ENCODE measurements at places on chromosomes 3 and 15. TPM values are rescaled to one million over a fixed set of nuclear protein-coding genes. Genes with fewer than 3 reads are reported as not detected.

DNA sequence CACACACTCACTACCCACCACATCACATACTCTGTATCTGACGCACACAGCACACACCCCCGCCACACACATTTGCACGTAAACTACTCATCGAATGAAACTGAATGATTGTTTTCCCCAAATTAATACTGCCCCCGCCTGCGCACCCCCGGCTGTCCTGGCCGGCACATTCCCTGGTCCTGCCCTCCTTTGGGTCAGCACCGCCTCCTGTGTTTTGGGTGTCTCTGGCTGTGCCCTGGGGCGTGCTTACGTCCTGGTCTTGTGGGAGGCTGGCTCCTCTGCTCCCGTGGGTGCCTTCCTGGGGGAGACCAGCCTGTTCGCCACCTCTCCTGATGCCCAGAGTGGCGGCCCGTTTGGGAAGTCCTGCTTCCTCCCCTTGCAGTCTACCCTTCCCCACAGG is 30.2 kb downstream of the APBA2 start:
- DNase-seq: no peak

GRCh38 chr15:69523010-69524001 is 70.7 kb downstream of the RPLP1 start:
- peak; percentile 83 for DNase-seq

GRCh38 chr3:29373131-29373680 is 92.3 kb downstream of the RBMS3 start:
- peak; percentile 68 for DNase-seq

- no peak for DNase-seq
Observed at GRCh38 chr15:63349621-63350020, 32.0 kb downstream of the CA12 start.

DNA sequence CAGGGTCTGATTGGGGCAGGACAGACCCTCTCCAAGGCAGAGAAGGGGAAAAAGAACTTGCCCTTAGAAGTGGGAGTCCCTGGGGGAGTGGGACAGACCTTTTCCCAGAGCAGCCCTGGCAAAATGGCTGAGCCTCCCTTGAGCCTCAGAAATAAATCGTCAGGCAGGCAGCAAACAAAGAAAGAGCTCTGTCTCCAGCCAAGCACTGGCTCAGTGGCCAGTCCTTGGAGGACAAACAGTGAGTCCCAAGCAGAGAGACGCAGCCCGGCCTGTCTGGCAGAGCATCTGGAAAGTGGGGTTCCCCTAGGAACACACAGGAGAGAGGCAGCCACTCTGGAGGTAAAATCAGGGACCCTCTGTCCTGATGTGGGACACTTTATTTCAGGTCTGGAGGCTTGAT is 1.8 kb downstream of the SLC6A1 start:
- DNase-seq: no peak

GRCh38 chr15:98330692-98331435 is 317.5 kb upstream of the IGF1R start:
- no peak for DNase-seq

DNA sequence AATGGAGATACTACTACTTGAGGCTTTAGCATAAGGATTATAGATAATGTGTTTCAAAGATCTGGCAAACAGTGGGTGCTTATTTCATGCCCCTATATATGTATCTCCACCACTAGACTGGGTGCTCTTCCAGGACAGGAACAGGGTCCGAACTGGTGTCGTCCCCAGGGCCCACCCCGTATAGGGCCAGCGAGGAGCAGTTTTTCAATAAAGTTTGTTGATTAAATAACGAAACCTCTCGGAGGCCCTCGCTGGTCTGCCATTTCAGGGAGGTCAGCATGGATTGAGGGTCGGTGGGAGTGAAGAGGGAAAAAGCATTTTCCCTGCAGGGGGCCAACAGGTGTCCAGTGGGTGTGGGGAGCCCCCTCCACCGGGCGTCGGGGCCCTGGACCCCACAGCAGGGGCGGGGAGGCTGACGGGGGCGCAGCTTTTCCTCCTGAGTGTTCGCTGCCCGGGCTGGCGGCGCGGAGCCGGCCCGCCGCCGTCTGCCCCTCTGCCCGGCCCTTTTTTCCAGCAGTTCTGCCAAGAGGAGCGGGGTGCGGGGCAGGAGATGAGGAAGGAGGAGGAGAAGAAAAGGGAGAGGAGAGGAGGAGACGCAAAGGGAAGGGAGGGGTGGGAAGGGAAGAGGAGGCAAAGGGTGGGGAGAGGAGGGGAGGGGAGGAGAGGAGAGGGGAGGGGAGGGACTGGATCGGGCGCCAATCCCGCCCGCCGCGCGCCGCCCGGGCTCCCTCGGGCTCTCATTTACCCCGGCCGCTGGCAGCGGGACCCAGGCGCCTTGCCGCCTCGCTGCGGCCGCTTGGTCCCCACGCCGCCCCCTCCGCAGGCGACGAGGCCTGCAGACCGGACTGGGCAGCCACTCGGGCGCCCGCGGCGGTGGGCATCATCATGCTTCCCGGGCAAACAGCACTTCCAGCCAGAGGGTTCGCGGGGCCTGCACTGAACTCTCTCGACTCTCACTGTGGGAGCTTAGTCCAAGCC is 66.3 kb downstream of the ISG20 start:
- peak; percentile 11 for DNase-seq

- DNase-seq: peak; percentile 45
Observed at GRCh38 chr3:12752809-12753208, 6.2 kb downstream of the TMEM40 start.

GRCh38 chr3:17301271-17301670 is 416.5 kb downstream of the PLCL2 start:
- peak; percentile 15 for DNase-seq

DNA sequence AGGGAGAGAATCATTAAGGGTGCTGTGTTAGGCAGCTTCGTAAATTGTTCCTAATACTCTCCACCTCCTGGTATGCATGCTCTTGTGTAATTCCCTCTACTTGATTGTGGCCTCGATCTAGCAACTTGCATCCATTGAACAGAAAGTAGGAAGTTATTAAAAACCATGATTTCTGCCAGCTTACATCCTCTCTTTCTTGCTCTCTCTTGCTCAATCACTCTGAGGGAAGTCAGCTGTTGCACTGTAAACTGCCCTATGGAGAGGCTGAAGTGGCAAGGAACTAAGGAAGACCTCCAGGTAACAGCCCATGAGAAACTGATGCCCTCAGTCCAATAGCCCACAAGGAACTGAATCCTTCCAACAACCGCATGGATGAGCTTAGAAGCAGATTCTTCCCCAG is 92.6 kb downstream of the ERC2 start:
- DNase-seq: no peak

DNA sequence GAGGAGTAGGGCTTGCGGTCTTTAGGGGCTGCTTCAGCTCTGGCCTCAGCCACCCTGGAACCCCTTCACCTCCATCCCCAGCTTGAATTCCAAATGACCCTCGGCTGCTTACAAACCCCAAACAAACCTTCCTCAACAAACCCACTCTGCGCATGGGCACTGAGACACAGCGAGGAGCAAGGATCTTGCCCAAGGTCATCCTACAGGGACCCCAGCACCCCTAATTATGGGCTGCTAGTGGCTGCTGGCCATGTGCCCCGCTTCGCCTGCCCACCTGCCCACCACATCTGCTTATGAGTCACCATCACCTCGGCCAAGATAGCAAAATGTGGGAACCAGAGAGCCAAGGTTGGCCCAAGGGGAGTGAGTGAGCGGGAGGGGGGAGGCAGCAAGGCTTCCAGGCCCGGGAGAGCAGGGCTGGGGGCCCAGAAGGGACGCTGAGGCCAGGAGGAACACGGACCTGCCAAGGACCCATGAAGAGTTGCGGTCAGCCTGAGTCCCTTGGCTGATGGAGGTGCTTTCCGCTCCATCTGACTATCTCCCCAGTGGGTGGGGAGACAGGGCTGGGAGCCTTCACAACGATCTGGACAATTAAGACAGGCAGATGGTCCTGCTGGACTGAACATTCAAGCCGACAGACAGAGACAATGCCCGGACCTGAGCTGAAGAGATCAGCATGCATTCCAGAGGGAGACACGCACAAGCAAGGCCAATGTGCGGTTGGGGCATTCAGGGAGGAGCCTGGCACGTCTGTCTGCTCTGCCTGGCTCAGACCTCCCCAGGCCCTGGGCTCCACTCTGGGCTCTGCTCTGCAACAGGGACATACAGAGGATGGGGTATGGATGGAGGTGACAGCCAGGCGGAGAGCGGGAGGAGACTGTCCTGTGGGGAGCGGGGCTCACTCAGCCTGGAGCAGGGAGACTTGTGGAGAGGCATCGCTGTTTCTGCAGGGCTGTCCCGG is 10.8 kb upstream of the GRIP2 start:
- peak; percentile 38 for DNase-seq

- no peak for DNase-seq
Observed at GRCh38 chr15:87916208-87916607, 340.3 kb downstream of the NTRK3 start.

GRCh38 chr3:195438371-195438770 is 4.4 kb downstream of the ACAP2 start:
- DNase-seq: no peak

DNA sequence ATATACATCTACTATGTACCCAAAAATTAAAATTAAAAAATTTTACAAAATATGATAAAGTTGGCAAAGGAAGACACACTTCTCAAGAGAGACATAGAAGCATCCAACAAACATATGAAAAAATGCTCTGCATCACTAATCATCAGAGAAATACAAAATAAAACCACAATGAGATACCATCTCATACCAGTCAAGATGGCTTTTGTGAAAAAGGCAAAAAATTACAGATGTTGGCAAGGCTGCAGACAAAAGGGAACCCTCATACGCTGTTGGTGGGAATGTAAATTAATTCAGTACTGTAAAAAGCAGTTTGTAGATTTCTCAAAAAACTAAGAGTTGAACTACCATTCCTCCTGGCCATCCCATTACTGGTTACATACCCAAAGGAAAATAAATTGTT is 581.7 kb upstream of the CCDC54 start:
- DNase-seq: no peak

GRCh38 chr15:61050844-61051568 is 178.1 kb downstream of the RORA start:
- DNase-seq: no peak

GRCh38 chr3:148943506-148944205 is 47.7 kb upstream of the GYG1 start:
- DNase-seq: peak; percentile 88

DNA sequence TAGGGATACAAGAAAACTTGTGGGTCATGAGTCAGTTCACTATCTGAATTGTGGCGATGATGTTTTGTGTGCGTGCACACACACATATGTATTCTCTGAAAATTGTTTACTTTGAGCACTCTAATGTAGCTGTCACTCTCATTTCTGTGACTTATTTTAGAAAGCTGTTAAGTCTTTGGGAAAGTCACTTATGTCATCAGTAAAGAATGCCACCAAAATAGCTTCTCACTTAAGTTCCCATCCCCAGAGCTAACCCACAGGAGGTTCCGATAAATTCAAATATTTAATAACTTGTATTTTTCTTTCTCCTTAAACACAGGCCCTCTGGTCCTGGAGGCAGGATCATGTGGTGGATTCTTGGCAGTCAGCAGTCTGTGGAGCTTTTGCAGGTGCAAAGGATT is 138.3 kb downstream of the LRIG1 start:
- DNase-seq: peak; percentile 71

DNA sequence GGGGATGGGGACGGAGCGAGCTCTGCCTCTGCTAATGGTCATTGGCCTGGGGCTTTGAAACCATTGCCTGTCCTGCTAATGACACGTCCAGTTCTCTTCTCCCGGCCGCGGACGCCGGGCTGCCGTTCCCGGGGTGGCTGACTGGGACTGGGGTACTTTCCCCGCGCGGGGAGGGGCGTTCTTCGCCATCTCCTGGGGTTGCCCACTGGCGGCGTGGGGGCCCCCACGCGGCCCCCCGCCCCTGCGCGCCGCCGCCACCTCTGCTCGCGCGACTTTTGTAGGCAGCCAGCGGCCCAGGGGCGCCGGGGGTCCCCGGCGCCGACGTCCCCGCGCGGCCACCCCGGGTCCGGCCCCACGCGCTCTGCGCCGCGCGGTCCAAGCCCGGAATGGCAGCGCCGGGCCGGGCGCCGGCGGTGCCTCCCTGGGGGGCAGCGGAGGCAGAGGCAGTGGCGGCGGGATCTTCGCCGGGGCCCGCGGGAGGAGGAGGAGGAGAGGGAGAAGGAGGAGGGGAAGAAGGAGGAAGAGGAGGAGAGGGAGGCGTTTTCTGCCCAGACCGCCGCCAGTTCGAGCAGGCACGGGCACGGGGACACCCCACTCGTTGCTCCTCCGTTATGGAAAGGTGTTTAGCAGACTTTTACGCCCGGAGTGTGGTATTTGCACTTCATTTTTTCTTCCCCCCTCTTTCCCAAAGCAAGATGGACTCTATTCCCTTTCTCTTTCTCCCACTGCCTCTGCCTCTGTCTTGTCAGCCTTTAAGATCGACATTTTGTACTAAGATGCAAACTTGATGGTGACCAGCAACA is 2.3 kb downstream of the BBX start:
- peak; percentile 67 for DNase-seq

DNA sequence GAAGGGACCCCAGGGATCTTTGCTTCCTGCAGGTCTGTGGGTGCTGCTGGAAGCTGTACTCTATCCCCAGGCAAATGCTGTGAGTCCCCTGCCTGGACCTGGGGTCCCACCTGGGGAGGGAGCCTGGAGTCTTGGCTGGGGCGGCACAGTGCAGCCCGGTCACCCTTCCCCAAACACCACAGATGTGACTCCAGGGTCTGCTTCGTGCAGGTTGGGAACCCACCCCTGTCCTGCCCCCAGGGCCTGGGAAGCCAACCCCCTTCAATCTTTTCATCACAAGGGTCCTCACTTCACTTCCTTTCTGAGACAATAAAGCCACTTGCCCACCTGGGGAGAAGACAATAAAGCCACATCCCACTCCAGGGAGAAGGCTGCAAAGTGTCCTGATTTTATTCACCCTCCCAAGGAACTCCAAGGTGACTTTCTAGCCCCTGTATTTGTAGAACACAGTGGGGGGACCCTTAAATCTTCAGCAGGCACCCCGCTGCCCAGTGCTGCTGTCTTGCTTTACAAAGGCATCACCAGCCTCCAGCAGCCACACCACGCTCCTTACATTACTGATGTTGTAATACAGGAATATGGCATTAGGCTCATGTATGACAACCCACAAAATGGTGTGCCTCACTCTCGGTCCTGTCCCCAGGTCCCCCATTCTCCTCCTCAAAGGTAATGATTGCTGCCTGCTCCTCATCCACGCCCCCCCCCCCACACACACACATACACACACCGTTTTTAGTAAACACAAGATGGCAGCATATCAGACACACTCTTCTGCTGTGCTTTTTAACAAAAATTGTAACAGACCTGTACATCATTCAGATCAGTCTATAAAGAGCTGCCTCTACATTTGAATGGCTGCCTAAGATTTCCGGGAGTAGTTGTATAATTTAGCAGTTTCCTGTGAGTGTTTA is 9.9 kb downstream of the C3orf22 start:
- DNase-seq: no peak

The SEMA7A gene
- total RNA-seq: 11.4 TPM

The TNNC1 gene
- 3,730 TPM for total RNA-seq

The GOLGB1 gene
- total RNA-seq: 48.1 TPM

The DNAJA4 gene
- total RNA-seq: 9.8 TPM

The PP2D1 gene
- total RNA-seq: not detected

The GBE1 gene
- 92.1 TPM for total RNA-seq

The ZNF717 gene
- total RNA-seq: 7.0 TPM

The SI gene
- not detected for total RNA-seq

The RBPMS2 gene
- not detected for total RNA-seq

The MFN1 gene
- 51.0 TPM for total RNA-seq

The CLDN18 gene
- total RNA-seq: not detected

The GOLGA8Q gene
- 0.52 TPM for total RNA-seq

Measured in myocyte (in vitro differentiated cells).